ENCODE measurements at places on chromosomes 5 and 9.

GRCh38 chr5:65539827-65540226 is 23.1 kb downstream of the CENPK start:
- DNase-seq = no peak

DNA sequence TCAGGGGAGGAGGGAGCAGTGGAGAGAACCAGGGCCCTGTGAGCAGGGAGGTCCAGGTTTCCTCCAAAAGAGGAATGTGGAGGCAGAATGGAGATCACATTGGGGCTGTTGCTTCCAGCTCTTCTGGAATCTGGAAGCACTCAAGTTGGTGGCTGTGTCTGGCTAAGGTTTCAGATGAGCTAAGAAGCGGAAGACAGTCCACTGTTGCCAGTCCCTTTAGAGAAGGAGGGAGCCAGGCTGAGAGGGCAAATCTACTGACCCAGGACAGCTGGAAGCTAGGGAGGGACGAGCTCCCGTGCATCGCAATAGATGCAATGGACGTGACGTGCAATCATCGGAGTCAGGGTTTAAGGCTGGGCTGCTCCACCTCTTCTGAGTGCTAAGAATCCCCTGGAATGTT is 71.2 kb downstream of the TENT4A start:
- no peak for DNase-seq

GRCh38 chr9:133476036-133476931 is 2.6 kb downstream of the SLC2A6 start:
- no peak for DNase-seq

- no peak for DNase-seq
Measured at GRCh38 chr9:115770521-115770920, 383.1 kb upstream of the PAPPA start.

- DNase-seq = no peak
Measured at GRCh38 chr9:128105538-128106175, 21.9 kb downstream of the PTGES2 start.

- DNase-seq = no peak
Measured at GRCh38 chr5:106907979-106908378, 762.8 kb downstream of the EFNA5 start.

GRCh38 chr9:121059998-121060636 is 10.0 kb upstream of the C5 start:
- DNase-seq = no peak

- no peak for DNase-seq
Measured at GRCh38 chr9:121222524-121223171, 21.0 kb upstream of the RAB14 start.

GRCh38 chr9:127574072-127574993 is 37.7 kb upstream of the STXBP1 start:
- DNase-seq = no peak

Measured in iPS DF 6.9 (cell line).